ENCODE measurements at places on chromosomes 6 and 20.

DNA sequence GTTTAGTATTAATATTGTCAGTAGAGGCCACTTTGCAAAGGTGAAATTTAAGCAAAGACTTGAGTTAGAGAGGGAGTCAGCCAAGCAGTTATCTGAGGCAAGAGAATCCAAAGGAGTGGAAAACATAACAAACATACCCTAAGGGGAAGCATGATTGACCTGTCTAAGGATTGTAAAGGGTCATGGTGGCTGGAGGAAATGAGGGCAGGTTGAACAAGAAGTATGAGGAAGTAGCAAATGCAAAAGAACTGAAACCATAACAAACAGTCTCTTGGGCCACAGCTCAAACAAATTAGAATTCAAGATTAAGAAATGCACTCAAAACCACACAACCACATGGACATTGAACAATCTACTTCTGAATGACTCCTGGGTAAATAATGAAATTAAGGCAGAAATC is 103.2 kb downstream of the FBXO5 start:
- no peak for DNase-seq

DNA sequence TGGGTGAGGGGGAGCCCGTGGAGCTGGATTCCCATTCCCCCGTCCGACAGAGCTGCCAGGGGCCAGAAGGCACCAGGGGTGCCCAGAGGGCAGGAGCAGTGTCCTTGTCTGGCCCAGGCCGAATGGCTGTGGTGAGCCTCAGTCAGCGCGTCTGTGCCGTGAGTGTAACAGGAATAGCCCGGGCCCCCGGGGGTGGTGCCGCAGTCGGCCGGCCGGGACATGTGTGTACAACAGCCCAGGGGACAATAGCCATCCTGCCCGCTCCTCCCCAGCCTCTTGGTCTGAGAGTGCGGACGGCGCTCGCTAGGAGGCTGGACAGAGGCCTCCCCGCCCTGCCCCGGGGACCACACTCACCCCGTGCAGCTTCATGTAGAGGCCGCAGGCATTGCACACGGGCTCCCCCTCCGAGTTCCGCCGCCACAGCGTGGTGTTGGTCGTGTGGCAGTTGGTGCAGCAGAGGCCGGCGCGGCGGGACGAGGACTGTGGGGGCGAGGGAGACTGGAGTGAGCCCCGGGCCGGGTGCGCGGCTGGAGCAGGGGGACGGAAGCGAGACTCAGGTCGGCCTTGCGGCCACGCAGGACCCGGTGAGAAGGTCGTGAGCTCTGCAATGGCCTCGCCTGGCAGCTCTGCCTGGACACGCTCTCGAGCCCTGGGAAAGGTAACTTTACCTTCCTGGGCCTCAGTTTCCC is 9.6 kb downstream of the GATA5 start:
- no peak for DNase-seq

DNA sequence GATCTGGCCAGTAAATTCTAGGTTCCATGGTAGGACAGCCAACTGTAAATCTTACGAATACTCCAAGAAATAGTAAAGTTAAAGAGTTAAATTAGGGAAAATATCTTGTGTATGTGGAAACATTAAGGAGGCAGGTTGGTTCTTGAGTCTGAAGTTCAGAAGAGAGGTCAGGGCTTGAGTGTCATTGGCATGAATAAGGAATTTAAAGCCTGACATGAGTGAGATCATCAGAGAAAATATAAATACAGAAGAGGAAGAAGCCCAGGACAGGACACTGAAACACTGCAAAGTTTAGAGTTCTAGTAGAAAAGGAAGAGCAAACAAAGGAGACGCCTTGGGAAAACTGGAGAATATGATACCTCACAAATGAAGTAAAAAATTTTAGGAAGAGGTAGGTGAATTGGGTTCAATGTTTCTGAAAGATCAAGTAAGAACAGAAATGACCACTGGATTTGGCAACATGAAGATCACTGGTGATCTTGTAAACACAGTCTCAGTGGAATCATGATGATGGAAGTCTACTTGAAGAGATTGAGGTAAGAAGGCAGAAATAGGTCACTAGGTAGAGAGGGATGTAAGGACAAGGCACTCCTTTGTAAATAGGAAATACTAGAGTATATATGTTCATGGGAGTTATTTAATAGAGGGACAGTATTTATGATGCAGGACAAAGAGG is 41.6 kb upstream of the SYNCRIP start:
- DNase-seq: no peak

- DNase-seq: no peak
Measured at GRCh38 chr20:37773291-37773826, 79.5 kb downstream of the CTNNBL1 start.

- no peak for DNase-seq
Measured at GRCh38 chr20:36384022-36384619, 78.0 kb downstream of the DLGAP4 start.

Measured in C1 segment of cervical spinal cord (tissue), 14 donors.